ENCODE measurements at places on chromosomes 1 and 21. TPM values are rescaled to one million over a fixed set of nuclear protein-coding genes. Genes with fewer than 3 reads are reported as not detected.

GRCh38 chr1:239879321-239880170, 212.1 kb upstream of the FMN2 start:
- DNase-seq = no peak

HAO2 gene
- total RNA-seq = not detected

GRCh38 chr1:27566462-27567145, 37.3 kb downstream of the AHDC1 start:
- no peak for DNase-seq

- DNase-seq = no peak
These were observed 54.6 kb upstream of the IPO9 start for GRCh38 chr1:201774224-201774982.

DNA sequence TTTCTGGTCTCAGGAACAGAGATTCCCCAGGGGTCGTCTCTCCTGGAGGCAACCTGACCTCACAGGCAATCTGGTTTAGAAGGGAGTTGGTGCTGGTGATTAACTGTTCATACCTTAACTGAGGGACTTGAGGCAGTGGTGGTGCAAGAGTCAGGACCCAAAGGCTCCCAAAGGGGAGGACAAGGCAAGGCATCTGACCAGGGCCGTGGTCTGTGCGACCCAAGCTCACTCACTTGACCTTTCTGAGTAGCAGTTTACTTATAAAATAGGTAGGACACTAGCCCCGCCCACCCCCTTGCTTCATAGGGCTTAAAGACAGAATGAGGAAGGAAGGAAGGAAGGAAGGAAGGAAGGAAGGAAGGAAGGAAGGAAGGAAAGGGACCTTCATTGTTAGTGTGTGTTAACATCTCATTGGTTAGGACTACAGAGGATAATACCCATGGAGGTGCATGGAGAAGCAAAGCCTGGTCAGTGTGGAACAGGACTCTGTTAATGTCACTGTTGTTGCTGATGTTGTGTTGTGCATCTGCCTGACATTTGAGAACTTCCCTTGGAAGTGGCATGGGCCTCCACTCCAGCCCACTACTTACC, 4.6 kb upstream of the KCNA2 start:
- DNase-seq = no peak

DNA sequence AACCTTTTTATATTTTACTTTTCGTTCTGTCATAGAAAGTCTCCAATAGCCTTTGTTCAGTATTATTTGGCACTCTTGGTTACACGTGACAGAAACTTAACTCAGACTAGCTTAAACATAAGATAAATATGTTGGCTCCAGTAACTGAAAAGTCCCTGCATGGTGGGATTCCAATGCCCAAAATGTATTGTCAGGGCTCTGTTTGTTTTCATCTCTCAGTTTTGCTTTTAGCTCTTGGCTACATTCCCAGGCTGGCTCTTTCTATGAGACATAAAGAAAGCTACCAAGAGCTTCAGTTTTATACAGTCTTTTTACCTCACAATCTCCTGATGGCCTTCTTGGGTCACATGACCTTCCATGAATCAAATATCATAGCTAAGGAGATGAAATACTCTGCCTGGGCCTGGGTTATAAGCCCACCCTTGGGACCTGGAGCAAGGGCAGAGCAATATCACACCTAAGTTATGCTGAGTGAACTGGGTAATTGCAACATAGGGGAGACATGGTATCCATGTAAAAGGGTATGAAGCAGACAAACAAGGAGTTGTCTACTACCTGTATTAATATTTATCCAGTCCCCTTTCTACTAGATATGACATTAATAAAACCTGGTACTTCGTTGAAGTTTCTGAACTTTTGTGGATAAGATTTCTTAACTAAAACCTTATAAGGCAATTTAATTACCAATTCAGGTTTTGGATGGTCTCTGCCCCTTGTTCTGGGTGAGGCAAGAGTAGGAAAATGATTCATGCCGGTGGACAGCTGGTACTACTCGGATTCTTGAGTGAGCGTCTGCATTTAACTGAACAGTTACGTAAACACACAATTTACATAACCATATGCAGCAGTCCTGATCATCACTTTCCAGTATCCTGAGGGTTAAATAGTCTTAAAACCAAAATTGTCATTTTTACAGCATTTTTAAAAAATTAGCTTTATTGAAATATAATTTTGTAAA, 442.3 kb downstream of the GPATCH2 start:
- DNase-seq = no peak

KRTAP7-1 gene
- not detected for total RNA-seq

DPT gene
- total RNA-seq = 30.2 TPM

GRCh38 chr21:36643374-36644250, 55.3 kb upstream of the SIM2 start:
- DNase-seq = no peak

- no peak for DNase-seq
These were observed 156.9 kb downstream of the TOMM20 start for GRCh38 chr1:234971586-234972297.

- DNase-seq = no peak
These were observed 95.6 kb downstream of the ZNF281 start for GRCh38 chr1:200314085-200314750.

- DNase-seq = no peak
These were observed 5.0 kb upstream of the CTTNBP2NL start for GRCh38 chr1:112390775-112391602.

- DNase-seq = no peak
These were observed 88.0 kb upstream of the NFIA start for GRCh38 chr1:60994369-60994768.

CFAP74 gene
- total RNA-seq = not detected

DNA sequence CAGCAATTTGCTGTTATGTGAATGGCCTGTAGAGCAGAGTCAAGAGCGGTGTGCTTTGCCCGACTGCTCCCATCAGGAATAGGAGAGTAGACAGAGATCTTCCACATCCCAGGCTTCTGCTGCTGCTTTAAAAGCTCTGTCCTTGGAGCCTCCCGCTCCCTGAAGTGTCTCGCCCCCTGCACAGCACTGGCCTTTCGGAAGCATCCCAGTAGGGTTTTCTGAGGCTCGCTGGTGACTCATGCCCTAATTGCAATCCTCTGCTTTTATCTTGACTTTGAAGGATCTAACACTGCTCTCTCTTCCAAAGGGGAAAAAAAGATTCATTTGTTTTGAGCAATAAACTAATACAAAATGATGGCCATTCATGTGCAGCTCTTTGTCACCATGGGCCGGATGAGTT, 13.3 kb upstream of the CD101 start:
- DNase-seq = no peak

- no peak for DNase-seq
These were observed 255.9 kb downstream of the FAF1 start for GRCh38 chr1:50704126-50704525.

DNA sequence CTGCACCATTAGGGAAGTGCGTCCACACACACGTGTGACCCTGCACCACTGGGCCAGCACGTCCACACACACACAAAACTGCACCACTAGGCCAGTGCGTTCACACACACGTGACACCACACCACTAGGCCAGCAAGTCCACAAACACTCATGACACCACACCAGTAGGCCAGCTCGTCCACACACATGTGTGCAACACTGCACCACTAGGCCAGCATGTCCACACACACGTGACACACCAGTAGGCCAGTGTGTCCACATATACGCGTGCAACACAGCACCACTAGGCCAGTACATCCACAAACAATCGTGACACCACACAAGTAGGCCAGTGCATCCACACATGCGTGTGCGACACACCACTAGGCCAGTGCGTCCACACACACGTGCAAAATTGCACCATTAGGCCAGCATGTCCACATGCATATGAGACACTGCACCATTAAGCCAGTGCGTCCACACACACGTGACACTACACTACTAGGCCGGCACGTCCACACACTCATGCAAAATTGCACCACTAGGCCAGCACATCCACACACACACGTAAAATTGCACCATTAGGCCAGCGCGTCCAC, 235.0 kb downstream of the SLC45A1 start:
- no peak for DNase-seq

- DNase-seq = peak; percentile 39
These were observed 33.0 kb downstream of the PIK3C2B start for GRCh38 chr1:204461331-204462228.

- no peak for DNase-seq
These were observed 98.1 kb downstream of the NEGR1 start for GRCh38 chr1:72184099-72184701.

MROH7 gene
- not detected for total RNA-seq

DNA sequence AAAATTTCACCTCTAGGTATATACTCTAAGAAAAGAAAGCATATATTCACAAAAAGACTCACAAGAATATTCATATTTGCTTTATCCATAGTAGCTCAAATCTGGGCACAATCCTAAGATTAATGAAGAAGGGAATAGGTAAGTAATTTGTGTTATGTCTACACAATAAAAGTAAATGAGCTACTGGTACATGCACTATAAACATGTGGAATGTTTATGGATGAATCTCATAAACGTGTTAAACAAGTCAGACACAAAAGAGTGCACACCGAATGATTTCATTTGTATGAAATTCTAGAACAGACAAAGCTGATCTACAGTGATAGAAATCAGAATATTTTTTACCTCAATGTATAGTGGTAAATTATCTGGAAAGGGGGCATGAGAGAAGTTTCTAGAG, 115.3 kb upstream of the B3GALT2 start:
- no peak for DNase-seq
